ENCODE measurements at places on chromosomes 6 and 20.

- no peak for DNase-seq
Measured at GRCh38 chr6:158717341-158718330, 67.8 kb downstream of the SYTL3 start.

DNA sequence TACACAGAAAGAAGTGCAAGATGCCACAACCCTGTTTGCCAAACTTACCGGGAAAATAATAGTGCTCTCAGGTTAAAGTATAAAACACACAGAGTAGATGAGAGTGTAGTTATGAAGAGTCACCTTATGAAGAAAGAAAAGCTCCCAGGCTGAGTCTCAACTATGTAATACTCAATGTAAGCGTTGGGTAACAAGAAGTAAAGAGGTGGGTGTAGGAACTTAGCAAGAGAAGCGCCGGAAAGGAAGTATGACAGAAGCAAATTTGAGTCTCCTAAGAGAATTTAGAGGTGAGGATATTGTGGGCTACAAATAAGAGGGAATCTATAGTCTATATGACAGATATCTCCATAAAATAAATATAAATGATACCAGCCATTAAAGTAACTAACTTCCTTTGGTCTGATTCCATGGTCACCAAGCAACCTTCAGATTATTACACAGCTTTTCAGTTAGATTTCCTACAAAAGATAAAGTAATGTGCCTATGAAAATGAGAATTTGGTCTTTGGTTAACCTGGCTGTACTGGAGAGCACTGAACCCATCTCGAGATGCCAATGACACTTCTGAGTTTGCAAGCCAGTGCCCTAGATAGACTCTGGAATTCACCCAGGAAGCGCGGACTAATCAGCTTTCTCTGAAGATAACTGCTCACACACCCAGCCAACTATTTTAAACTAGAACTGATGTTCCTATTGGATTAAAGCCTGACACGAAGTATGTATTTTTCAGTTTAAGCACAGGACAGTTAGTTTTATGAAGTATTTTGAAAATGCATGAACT lies 1.8 kb downstream of the TUBE1 start:
- no peak for DNase-seq

DNA sequence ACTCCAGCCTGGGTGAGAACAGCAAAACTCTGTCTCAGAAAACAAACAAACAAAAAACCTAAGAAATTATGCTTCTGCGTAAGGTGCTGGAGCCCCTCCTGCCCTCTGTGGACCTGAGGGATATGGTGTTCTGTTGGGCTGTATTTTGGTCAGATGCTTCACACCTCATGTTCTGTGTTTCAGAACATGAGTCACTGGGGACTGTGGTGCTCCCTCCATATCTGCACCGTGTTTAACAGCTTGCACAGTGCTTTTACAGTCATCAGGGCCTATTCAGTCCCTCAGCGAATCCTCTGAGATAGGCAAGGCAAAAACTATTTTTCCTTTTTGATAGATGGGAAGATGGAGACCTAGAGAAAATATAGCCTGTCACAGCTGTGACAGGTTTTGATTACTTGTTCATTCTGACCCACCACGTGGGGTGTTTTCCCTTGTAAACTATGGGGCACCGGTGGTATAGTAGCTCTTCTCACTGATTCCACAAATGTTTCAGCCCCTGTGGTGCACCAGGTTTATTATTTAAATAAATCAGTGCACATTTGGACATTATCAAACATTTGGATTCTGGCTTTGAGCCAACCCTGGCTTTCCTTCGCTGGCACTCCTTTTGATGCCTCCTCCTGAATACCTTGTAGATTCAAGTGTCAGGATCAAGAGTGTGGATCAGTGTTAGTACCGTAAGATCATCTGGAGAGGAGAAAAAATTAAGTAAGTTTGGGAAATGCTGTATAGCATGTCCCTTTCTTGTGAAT lies 9.6 kb downstream of the TTPAL start:
- no peak for DNase-seq

GRCh38 chr6:147839708-147840610 lies 331.5 kb downstream of the SAMD5 start:
- no peak for DNase-seq

GRCh38 chr6:29035951-29036350 lies 9.0 kb downstream of the OR2W1 start:
- no peak for DNase-seq

GRCh38 chr6:139174961-139175360 lies 40.1 kb downstream of the HECA start:
- no peak for DNase-seq

- no peak for DNase-seq
Measured at GRCh38 chr20:43322851-43323250, 133.1 kb upstream of the PTPRT start.

- no peak for DNase-seq
Measured at GRCh38 chr20:1309439-1309847, 19.5 kb downstream of the SDCBP2 start.

GRCh38 chr6:53647462-53648094 lies 18.0 kb downstream of the KLHL31 start:
- DNase-seq: no peak

GRCh38 chr20:24781418-24781980 lies 167.6 kb upstream of the CST7 start:
- no peak for DNase-seq

DNA sequence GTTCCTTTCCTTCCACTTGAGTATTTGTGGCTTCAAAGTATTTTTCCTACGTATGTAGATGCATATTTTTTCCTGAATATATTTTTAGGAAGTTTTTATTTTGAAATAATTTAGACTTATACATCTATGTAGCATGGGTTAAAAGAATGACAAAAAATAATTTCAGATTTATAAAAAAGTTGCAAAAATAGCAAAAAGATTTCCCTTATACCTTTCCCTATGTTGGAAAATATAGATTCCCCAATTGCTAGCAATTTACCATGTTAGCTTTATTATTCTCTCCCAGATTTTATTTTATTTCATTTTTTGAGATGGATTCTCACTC lies 69.8 kb downstream of the SCAND1 start:
- no peak for DNase-seq

DNA sequence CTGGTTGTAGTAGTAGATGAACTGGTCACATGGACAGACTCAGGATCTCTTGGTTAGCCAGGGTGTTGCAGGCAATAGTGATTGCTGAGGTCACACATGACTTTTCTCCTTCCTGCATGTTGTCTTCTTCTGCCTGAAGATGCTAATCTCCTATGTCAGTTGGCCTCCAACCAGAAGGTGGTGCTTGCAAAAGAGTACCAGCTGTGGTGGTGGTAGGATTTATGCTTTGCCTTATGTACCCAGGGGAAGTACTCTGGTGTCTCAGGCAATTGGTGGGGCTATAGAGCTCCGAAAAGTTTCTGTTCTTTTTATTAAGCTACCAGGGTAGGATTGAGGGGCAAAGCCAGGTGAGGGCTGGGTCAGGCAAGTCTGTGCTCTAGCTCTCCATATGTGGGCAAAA lies 98.5 kb downstream of the CARMIL1 start:
- no peak for DNase-seq

DNA sequence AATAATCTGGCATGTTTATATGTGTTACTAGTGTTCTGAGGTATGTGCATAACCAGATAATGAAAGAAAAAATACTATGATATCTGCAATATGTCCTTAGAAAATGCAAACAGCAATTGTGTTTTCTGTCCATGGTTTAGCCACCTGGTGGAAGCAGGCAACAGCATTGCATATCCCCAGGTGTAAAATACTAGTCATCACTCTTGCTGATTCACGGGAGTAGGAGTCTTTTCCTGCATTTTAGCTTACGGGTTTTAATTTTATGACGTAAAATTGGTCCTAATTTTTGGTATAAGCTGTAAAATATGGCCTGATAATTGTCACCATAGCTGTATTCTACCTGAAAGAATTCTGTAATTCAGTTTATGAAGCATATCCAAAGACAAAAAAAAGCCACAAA lies 2.5 kb downstream of the RNF182 start:
- DNase-seq: no peak

DNA sequence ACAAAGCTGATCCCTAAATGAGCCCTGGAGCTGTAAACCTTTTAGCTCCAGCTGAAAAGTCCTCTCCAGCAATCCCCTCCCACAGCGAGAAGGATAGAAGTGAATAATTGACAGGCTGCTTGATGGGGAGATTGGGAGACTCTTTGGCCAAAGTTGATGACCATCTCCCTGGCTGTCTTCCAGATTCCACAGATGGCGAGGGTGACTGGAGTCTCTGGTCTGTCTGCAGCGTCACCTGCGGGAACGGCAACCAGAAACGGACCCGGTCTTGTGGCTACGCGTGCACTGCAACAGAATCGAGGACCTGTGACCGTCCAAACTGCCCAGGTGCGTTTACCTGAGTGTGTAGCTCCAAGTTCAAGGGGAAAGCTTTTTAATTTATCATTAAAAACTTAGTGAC lies 67.3 kb downstream of the ISM1 start:
- DNase-seq: no peak

GRCh38 chr6:22949967-22950366 lies 380.6 kb downstream of the HDGFL1 start:
- DNase-seq: no peak

DNA sequence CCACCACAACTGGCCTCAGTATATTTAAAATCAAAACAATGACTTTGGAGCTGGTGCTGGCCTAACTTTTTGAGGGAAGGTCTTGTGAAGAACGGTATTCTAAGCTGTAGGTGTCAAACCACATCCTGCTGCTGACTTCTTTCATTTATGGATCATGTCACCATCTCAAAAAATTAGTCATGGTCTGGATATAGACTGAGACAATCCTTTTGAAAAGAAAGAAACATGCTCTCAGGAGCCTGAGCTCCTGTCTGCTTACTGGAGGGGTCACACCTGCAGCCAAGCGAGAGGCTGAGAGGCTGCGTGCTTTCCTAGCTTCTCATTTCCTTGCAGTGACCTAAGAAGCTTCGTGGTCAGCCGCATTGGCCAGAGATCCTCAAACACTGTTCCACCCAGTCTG lies 55.2 kb downstream of the TIAM2 start:
- DNase-seq: no peak

- peak; percentile 17 for DNase-seq
Measured at GRCh38 chr6:137415127-137415833, 78.9 kb downstream of the OLIG3 start.

DNA sequence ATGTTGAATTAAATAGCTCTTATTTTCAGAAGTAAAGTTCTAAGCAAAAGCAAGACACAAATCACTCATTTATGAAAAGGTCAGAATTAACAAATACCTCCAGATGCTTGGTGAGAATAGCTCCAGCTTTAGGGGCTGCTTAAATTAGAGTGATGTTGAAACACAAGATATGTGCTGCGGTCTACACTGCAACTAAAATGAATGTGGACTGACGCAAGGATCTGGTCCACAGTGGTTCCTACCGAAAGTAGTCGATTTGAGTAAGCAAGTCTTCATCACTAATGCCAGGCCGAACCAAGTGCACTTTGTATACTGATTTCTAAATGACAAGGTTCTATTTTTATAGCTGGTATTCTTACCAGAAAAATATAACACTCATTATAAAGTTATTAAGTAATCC lies 96.3 kb downstream of the PRDM1 start:
- DNase-seq: no peak

DNA sequence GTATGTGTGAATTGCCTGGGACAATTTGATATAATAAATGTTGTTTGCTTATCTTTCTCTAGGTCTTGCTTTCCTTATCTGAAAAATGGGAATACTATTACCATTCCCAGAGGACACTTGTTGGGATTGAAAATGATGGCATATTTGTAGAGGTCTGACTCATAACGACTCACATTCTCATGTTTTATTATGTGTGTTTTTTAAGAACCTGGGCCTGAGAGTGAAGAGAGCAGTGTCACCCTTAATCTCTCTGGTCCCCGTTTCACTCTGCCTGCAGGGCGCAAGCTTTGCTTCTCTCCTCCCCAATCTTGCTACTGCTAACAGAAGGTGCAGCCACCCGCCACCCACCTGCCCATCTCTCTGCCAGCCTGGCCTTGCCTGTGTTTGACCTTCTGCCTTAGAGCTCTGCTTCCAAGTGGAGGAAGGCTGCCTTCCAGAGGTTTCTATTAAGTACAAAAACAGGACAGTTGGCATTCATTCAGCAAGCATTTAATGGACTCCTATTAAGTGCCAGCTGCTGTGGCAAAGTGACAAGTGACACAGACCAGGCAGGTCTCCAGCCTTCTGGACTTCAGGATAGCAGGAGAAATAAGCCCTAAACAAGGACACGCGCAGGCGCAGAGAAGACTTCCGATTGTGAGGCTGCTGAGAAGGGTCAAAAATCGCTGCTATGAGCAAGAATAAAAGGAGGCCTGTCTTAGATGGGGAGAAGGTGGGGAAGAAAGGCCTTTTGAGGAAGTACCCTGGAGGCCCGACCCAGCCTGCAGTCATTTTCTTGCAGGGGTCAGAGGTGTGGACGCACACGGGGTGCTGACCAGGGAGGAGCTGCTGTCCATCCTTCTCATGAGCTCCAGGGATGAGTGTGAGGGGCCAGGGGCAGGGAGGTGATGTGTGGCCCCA lies 112.5 kb downstream of the JPH2 start:
- no peak for DNase-seq

- no peak for DNase-seq
Measured at GRCh38 chr20:6026051-6026450, 27.8 kb downstream of the LRRN4 start.

GRCh38 chr6:113755449-113756289 lies 101.5 kb upstream of the MARCKS start:
- DNase-seq: no peak

GRCh38 chr6:31266567-31267360 lies 5.1 kb downstream of the HLA-C start:
- DNase-seq: no peak

GRCh38 chr6:125066964-125067363 lies 86.6 kb upstream of the TPD52L1 start:
- DNase-seq: no peak

DNA sequence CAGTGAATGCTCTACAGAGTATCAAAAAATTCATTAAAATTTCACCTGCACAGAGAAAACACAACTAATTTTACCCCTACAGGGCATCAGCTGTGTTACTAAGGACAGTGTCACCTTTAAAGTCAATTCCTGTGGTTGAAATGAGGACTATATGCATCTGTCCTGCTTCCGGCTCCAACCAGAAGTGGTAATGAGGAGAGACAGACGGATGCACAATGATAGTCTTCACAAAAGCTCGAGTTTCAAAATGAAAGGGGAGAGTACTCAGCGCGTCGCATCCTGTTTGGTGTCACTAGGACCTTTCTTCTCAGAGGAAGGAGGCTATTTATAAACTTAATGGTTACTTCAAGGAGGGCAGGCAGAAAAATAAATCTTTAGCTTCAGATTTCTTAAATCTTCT lies 86.5 kb downstream of the LYRM4 start:
- DNase-seq: peak; percentile 16

GRCh38 chr6:38143191-38144150 lies 323.9 kb downstream of the ZFAND3 start:
- DNase-seq: no peak

DNA sequence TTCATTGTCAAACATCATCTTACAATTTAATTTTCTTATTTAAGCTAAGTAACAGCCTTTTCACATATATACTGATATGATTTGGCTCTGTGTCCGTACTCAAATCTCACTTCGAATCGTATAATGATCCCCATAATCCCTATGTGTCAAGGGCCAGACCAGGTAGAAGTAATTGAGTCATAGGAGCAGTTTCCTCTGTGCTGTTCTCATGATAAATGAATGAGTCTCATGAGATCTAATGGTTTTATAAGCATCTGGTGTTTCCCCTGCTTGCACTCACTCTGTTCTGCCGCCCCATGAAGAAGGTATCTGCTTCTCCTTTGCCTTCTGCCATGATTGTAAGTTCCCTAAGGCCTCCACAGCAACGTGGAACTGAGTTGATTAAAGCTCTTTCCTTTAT lies 25.1 kb upstream of the CMTR1 start:
- DNase-seq: no peak

- DNase-seq: no peak
Measured at GRCh38 chr20:21241406-21241805, 61.7 kb upstream of the XRN2 start.
